AG20443 (cell line): ENCODE measurements at places on chromosomes 2 and 18.
A peak's percentile ranks its signal among the peaks of the same experiment; 100 is the strongest.

DNA sequence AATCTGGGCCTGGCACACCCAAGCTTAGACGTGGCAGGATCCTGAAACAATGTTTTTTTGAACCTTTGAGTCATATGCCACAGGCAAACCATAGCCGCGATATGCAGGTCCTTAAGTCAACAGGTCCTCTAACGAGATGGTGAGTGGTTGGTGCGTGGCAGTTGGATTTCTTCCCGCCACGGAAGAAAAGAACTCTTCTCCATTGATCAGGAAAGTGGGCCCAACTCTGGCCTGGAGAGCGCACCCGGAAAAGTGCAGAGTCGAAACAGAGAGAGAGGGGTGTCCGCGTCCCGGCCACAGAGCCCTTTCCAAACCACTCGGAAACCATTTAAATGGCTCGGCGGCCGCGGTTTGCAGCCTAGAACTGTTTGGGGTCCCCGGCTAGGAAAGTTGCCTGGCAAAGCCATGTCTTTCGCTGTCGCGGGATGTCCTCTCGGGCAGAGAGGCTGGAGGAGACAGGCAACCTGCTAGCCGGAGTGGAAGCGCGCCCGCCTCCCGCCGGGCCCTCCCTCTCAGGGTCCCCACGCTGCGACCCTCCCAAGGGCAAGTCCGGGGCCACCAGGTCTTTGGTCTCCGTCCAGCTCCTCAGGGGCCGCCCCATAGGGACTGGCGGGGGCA is 777 bp downstream of the GALNT3 start:
- peak; percentile 26 for DNase-seq

DNA sequence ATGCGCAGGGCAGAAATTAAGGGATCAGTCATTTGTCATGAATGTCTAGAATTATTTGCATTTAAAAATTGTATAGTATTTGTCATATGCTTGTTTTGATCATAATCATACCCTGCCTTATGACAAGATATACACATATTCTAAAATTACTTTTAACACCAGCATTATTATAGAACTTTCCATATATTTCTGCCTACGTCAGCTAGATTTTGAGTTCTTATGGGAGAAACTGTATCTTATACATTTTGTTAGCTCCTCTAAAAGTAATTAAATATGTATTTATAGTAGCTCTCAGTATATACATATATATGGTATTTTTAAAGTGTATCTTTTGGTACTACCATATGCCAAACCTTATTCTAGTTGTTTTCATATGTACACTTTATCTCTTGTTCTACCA is 441.9 kb downstream of the CPS1 start:
- DNase-seq: no peak

DNA sequence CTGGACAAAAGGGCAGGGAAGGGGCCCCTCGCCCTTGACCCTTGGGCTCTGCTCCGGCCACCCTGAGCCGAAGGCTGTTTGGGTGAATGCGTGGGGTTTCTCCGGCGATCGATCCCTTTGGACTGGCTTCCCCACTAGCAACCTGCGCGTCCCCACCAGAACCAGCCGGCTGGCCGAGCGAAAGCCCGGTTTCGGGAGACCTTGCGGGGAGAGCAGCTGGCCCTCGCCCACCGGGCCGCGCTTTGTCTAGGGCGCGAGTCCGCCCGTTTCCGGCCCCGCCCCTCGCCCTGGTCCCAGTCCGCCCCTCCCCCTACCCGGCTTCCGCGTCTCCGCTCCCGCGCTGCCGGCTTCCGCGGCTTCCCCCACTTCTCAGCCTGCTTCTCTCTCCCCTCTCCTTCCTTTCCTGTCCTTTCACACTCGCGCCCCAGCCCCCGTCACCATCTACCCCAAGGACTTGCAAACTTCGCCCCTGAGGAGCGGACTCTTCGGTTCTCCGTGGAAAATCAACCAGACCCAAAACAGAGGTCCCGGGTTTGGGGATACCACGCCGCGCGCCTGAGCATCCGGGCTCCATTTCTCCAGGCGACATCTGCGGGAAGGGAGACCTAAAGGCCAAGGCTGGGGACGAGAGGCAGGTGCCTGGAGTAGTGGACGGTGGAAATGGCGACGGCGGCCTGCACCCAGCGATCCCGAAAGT is 48.0 kb upstream of the ATP6V1B1 start:
- DNase-seq: no peak

DNA sequence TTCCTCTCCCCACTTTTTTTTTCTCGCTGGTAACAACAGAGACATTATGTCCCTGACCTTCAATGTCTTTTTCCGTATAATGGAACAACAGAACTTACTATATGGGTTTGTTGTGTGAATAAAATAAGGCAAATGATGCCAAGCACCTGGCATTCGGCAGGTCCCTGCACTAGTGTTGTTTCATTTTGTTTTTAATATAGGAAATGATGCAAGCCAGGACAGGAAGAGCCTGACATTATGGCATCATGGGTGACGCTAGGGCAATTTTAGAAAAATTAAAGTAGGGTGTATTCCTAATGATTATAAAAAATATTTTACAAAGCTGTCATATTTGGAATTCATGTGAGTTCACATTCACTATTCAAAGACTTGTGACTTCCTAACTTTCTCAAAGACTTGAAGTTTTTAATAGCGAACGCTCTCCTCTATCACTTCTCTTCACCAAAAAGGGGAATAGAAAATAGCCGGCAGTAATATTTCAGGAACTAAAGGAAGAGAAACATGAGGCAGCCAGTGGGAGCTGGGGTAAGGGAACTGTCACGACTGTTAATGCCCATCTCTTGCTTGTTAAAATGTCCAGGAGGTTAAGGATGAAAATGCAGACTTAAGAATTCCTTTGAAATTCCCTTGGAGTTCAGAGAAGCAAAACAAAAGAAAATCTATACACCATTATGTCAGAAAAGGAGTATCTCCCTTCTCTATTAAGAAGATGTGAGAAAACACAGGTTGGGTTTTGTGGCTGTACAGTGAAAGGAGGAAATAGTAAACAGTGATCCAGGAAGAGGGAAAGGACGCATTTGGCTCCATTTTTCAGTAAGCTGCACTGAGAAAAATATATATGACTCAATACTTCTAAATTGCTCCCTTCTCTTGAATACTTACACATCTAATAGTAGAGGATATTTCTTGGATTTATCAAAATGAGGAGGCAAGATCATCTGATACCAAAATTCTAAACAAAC is 60.2 kb downstream of the DPP4 start:
- no peak for DNase-seq

DNA sequence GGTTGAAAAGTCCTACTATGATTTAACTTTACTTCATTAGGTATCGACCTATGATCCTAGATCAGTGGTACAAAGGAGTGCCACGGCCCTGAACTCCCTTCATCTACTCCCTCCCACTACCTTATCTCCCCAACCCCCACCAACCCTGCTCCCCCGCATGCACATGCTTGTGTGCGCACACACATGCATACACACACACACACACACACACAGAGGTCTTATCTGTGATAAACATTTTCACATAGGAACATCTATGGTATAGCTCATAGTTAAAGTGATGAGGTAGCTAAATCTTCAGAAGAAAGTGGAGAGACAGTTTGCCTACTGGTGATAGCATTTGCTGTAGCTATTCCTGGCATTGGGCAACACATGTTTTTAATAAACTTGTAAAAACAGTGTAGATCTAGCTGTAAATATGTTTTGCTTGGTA is 471.3 kb downstream of the ZEB2 start:
- DNase-seq: no peak
